ENCODE measurements at places on chromosomes 2 and 18.

DNA sequence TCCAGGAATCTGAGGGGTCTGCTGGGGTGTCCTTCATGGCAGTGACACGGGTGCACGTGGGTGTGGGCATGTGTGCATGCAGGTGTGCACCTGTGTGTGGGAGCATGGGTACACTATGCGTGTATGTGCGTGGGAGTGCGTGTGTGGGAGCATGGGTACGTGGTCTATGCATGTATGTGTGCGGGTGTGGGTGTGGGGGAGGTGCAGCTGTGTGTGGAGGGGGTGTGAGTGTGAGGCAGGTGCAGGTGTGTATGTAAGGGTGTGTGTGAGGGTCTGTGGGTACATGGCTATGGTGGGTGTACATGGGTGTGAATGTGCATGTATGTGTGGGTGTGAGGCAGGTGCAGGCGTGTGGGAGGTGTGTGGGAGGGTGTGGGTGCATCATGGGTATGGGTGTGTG is 36.3 kb downstream of the EIPR1 start:
- no peak for DNase-seq

- no peak for DNase-seq
Observed at GRCh38 chr2:100766806-100767205, 53.1 kb upstream of the NPAS2 start.

- no peak for DNase-seq
Observed at GRCh38 chr18:13131283-13131682, 87.3 kb upstream of the LDLRAD4 start.

DNA sequence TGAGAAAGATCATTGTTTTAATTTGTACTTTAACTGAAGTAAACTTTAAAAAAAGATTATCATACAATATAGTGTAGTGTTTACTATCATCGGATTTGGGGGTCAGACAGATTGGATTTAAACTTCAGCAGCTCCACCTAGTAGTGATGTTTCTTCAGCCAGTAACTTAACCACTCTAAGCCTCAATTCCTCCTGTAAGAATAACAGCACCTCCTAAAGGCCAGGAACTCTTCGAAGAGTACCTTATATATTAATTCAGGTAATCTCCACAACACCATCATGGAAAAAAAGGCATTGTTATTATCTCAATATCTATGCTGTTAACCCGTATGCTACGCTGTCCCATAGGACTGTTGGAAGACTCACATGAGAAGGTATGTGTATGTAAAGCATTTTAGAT is 69.0 kb upstream of the DLGAP1 start:
- DNase-seq = no peak

- DNase-seq = no peak
Observed at GRCh38 chr18:27413495-27414401, 228.6 kb upstream of the CHST9 start.

DNA sequence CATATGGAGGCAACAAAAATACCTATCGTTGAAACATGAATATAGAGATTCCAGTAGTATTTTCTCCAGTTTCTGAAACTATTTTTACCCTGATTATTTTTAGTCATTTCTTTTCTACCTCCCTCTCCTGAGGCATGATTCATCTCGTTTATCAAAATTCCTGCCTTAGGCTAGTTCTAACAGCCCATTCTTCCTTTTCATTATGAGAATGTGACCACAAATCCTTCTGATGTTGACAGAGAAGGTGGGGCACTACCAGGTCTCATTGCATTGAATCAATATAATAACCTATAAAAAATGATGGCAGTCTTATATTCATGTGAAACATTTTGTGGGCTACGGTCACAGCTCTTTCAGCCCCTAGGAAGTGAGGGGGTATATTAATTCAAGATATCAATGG is 406.5 kb upstream of the UBE2E3 start:
- no peak for DNase-seq

DNA sequence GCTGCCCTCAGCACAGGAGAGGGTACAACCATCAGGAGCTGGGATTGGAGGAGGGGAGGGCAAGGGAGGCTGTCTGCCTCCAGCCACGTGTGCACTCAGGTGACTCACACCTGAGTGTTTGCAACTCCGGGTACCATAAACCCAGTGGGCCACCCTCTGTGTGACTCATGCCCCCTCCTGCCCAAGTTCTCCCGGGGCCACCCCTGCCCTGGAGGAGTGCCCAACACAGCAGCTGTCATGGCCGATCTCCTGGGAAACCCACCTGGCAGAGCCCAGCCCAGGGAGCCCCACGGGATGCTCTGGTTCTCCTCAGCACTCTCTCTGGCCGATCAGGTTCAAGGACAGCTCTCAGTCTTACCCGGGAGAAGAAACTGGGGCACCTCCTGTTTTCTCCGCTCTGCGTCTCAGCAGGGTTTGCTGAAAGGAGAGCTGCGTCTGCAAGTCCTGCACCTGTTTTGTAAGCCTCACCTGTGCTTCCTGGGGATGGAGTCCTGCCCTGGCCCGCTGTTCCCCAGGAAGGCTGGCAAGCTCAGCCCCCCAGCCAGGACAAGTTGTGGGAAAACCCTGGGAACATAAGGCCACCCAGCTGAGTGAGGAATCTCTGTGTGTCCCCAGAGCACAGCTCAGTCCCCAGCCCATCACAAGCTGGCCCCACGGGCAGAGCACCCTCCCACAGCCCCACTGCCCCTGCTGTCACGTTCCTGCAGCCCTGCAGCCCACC is 44.0 kb upstream of the UBE2F start:
- DNase-seq = no peak

- no peak for DNase-seq
Observed at GRCh38 chr2:98772536-98772935, 41.6 kb upstream of the MGAT4A start.

GRCh38 chr2:33275689-33276444 is 200.6 kb upstream of the RASGRP3 start:
- DNase-seq = no peak
